ENCODE measurements at places on chromosomes 3 and 15.
A peak's percentile ranks its signal among the peaks of the same experiment; 100 is the strongest.

DNA sequence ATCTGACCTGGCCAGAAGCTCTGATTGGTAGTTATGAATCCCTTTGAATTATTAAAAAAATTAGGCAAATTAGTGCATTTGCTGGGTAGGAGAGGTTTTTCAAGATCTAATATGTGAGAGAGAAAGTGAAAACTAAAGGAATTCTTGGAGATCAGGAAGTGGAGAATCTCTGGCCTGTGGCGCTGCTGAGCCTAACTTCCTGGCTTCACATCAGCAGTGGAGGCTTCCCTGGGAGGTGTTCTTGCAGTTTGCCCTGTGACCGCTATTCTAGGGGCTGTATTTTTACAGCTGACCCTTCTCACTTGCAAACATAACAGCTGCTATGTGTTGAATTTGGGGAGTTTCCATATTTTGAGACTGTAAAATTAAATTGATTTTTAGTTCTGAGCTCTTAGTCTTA lies 166.4 kb downstream of the ATG7 start:
- no peak for DNase-seq

GRCh38 chr3:120040813-120041377 lies 53.4 kb downstream of the GSK3B start:
- DNase-seq, result no peak

GRCh38 chr3:170426240-170426797 lies 7.7 kb downstream of the CLDN11 start:
- no peak for DNase-seq

GRCh38 chr3:50008931-50009330 lies 69.0 kb downstream of the RBM6 start:
- peak; percentile 66 for DNase-seq

GRCh38 chr15:99264125-99264524 lies 12.8 kb downstream of the LRRC28 start:
- no peak for DNase-seq

Measured in NCI-H226 (cell line).